ENCODE measurements at places on chromosomes 16 and 17.

DNA sequence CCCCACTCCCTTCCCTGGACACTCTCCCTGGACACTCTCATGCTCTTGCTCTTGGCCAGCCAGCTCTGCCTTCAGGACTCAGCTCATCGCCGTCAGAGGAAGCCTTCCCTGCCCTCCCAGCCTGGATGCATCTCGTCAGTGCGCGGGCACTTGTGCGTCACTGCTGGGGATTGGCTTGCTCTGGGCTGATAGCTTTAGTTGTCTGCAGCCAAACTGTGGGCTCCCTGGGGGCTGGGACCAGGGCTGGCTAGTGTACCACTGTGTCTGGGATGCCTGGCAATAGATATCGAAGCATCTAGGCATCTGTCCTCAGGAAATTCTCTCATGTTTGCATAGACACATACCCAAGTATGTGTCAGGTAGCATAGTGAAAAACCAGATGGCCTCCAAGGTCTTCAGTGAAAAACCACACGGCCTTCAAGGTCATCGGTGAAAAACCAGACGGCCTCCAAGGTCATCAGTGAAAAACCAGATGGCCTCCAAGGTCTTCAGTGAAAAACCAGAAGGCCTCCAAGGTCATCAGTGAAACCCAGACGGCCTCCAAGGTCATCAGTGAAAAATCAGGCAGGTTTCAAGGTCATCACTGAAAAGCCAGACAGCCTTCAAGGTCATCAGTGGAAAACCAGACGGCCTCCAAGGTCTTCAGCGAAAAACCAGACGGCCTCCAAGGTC lies 72.0 kb downstream of the CMIP start:
- no peak for DNase-seq

DNA sequence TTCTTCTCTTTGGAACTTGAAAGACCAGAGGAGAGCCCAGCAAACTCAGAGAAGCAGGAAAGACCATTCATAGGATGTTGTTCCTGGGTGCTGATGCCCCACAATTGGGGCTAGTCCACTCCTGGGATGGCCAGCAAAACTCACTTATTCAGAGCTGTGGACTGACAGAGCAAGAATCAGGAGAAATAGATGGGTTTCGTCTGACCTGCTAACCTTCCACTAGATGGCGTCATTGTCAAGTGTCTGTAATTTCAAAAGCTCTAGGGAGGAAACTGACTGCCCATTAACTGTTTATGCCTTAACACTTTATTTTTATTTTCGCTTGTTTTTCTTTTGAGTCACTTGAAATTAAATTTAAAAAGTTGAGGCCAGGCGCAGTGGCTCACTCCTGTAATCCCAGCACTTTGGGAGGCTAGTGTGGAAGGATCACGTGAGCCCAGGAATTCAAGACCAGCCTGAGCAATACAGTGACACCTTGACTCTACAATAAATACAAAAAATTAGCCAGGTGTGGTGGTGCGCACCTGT lies 28.7 kb upstream of the MILR1 start:
- no peak for DNase-seq

- no peak for DNase-seq
Measured at GRCh38 chr17:50979524-50979927, 113.4 kb upstream of the TOB1 start.

- no peak for DNase-seq
Measured at GRCh38 chr17:14919094-14919493, 346.0 kb downstream of the PMP22 start.

DNA sequence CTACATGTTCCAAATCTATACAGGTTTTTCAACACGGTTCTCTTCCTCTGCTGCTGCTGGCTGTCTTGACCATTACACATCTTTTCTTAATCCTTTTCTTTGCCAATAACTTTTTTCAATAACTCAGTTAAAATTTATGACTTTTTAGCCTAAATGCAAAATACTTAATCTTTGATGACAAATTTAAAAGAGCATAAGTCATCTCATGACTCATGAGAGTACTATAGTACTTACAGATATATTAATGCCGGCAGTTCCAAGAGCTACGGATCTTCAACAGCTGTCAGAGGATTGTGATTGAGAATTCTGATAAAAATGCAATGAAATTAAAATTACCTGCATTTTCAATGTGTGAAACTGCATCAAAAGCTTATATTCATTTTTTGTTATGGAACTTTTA lies 105.5 kb downstream of the KPNA2 start:
- no peak for DNase-seq

DNA sequence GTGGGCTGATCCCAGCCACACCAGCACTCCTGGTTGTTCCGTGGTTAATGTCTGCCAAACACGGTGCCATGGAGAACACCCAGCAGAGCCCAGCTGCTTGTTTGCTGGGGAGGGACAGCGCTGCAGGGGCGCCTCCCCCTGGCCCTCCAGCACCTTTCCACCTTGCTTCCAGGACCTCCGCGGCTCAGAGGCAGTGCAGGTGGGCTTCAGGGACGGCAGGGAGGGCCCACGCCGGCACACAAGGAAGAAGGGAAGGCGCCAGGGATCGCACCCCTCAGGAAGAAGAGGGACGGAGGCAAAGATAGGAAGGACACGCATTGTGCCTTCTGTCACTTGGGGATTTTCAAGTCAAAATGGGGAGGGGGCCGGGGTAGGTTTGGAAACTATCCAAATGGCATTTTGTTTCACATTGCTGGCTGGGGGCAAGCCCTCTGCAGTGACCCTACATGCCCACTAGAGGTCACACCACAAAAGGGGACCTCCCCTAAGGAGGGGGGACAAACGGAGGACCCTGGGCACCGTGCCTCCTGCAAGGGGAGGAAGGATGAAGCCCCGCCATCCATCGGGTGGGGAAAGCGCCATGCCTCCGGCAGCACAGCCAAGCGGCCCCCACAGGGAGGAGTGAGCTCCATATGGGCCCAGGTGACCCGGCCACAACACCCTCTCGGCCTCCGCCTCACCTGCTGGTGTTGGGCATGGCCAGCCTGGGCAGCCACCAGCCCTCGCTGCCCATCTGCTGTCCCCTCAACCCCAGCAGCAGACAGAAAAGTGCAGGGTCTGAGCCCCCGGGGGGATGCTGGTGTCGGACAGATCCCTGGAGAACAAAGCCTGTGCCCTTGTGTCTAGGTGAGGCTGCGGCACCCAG lies 7.5 kb upstream of the C16orf95 start:
- no peak for DNase-seq

DNA sequence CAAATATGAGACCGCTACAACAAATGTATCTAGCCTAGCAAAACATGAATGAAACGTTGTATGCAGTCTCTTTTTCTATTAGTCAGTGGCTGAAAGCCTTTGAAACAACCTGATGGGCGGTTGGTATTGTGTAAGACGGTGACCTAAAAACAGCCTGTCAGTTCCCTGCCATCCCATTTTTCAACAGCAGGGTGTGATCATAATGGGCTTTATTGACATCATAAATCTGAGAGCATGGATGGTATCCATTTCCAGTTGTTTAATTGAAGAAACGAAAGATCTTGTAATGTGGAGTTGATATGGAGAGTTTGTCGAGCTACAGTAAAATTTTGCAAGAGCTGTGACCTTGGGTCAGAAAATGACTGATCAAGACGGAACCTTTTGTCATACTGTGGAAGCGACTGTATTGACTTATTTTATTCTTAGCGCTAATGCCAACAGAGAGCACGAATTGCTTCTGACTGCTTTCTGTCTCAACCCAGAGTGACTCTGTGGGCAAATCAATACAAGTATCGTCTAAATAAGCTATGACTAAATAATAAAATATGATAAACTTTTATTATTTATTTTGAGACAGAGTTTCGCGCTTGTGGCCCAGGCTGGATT lies 12.3 kb upstream of the MEIOB start:
- DNase-seq = no peak

DNA sequence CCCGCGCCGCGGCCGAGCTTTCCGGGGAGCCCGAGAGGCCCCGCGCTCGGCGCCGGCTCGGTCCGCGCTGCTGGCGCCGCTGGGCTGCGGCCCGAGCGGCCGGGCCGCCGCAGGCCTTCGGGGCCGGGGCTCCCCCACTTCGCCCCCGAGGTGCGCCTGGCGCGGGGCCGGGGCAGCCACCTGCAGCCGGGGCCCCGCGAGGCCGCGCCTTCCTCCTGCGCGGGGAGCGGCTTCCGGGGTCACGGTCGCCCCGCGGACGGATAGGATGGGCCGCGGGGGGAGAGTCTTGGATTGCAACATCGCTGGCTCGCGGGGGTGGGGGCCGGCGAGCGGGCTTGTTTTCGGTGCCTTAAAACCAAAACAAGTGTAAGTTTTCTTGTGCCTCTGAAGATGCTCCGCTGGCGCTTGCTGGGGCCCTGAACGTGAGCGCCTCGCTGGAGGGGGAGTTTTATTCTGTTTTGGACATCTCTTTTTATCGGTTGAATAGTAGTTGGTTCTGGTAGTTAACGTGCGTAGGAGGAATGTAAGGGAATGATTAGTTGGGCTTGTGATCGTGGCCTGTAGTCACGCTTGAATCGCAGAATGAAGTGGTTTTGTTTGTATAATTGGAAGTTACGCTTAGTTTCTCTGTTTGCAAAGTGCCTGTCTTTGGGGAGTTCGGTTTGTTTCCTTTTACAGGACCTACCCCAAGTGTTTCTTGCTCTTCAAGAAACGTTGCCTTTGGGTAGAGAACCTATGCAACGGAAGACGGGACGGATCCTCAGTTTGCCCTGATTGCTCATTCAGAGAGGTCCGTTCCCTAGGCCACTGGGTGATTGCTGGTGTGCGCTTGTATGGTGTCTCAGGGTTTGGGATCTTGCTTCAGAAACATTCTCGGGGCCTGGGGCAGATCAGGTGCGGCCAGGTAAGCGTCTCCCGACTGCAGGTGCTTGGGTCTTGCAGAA lies 724 bp downstream of the UBE2I start:
- no peak for DNase-seq

GRCh38 chr17:73650617-73651200 lies 6.5 kb upstream of the SDK2 start:
- no peak for DNase-seq

- no peak for DNase-seq
Measured at GRCh38 chr17:39118674-39119419, 32.6 kb downstream of the PLXDC1 start.

DNA sequence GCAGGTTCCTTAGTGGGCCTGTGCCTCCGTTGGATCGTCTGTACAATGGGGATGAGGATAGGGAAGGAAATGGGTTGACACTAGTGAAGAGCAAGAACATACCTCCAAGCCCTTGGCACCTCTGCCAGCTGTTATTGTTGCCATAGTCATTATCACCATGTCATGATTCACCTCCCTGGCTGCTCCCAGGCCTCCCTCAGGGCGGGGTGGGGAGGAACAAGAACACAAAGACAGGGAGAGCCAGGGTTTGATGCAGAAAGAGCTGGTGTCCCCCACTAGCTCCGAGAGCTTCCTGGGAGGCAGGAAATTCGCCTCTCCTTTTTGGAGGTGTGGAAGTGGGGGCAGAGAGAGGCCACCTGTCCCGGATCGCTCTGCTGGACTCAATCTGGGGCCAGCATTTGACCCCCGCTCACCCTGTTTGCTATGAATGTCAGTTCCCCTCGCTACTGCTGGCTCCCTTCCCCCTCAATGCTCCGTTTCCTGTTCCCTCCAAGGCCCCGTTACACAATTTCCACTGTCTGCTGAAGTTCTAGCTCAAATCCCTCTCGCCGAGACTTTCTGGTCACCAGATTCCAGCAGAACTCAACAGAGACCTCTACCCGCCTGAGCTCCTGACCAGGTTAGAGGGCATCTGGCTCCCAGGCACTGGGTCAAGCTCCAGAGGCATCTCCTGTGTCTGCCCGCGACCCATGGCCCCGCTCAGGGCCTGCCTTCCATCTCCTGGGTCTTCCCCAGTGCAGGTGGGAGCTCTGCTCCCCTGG lies 9.1 kb downstream of the TIMP2 start:
- DNase-seq = no peak

DNA sequence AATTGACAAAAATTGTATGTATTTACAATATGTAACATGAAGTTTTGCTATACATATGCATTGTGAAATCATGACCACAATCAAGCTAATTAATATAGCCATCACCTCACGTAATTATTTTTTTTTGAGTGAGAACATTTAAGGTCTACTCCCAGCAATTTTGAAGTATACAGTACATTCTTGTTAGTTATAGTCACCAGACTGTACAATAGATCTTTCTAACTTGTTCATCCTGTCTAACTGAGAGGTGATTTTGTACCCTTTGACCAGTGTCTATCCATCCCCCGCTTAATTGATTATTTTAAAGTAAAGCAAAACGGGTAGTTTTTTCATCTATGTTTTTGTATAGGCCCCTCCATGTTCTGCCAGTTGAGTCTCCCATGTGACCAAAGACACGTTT lies 30.3 kb downstream of the NTN1 start:
- no peak for DNase-seq

DNA sequence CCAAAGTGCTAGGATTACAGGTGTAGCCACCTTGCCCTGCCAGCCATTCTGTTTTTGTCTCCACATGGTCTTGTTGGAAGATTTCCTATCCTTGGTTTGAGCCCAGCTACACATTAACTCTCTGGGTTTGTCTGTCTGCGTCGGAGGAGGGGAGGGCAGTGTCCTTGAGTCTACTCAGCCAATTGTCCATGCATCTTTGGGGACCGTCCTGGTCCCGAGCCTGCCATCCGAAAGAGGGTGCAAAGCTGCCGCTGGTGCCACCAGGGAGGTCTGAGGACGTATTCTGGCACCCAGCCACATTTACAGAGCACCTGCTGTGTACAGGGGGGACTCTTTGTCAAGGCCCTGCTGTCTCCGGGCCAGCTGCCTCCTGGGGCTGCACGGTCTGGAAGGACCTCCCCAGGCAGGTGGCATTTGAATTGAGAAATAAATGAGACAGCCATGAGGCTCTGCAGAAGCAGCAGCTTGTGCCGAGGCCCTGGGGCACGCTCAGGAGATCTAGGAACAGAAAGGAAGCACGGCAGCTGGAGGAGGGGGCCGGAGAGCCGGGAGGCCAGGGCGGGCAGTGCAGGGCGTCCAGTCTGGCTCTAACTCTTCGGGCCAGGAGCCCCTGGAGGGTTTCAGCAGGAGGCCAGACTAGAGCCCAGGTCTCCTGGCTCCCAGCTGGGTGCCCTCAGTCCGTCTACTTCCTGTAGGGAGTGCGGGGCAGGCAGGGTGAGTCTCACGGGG lies 1.5 kb downstream of the CYBA start:
- no peak for DNase-seq

GRCh38 chr17:80981062-80981902 lies 10.4 kb upstream of the CHMP6 start:
- DNase-seq = no peak

- DNase-seq = no peak
Measured at GRCh38 chr17:77512062-77512946, 371.5 kb downstream of the SEC14L1 start.

DNA sequence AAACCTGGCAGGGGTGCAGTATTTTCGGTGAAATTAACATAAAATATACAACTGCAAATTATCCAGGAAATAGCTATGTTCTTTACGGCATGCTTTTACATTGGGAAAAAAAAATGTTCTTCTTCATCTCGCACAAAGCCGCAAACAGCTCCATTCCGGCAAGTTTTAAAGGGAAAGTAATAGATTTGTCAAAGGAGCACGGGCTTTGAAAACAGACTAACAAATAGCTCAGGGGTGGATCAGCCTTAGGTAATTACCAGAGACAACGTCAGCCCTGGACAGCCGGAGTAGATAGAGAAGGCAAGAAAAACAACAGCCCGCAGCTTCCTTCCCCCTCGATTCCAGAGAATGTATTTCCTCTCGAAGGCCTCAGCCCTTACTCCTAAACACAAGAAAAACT lies 222.5 kb downstream of the C16orf78 start:
- DNase-seq = no peak

- no peak for DNase-seq
Measured at GRCh38 chr16:65349626-65350025, 227.8 kb upstream of the CDH11 start.

- no peak for DNase-seq
Measured at GRCh38 chr16:4046221-4046620, 70.0 kb downstream of the ADCY9 start.

All from dorsolateral prefrontal cortex (tissue), 122 donors.